ENCODE measurements at places on chromosomes 3 and 15.

DNA sequence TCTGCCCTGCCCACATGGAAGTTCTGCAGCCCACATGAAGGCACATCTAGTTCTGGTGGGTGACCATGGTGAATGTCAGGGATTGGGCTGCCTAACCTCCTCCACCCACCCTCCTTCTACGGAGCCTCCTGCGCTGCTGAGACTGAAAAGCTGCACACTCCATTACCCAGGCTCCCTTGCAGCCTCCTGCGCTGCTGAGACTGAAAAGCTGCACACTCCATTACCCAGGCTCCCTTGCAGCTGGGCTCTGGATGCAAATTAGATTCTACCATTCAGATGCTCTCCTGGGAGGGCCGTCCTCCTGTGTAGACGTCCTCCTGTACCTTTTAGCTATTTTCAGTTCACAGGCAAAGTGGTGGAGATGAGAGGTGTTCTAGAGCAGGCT is 32.1 kb downstream of the POMGNT2 start:
- DNase-seq: no peak

DNA sequence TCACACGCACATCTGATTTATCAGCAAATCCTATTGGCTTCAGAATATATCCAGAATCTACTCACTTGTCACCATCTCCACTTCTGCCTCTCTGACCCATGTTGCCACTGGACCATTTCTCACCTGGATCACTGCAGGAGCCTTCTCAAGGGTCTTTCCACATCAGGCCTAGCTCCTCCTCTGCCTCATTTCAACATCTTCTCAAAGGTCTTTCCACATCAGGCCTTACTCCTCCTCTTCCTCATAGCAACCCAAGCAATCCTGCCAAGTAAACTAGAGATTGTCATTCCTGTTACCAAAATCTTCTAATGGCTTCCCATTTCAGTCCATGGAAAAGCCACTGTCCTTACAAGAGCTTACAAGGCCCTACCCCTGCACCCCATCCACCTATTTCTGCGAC is 18.0 kb upstream of the DUT start:
- DNase-seq: no peak

GRCh38 chr3:81198756-81199155 is 562.7 kb downstream of the GBE1 start:
- no peak for DNase-seq

DNA sequence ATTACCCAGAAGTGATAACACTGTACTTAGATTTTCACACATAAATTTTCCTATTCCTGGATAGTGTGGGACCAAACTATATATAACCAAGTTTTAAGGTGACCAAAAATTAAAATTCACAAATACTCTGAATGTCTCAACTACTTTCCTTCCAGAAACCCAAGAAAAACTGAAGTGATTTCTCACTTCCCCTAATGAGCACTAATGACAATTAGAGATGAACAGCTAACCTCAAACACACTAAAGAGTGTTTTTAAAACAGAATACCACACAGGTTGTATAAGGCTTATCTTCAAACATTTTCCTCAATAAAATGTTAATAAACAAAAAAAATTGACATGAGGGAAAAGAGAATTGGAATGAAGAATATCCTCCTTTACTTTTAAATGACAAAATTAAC is 188.2 kb downstream of the ZBTB20 start:
- no peak for DNase-seq

DNA sequence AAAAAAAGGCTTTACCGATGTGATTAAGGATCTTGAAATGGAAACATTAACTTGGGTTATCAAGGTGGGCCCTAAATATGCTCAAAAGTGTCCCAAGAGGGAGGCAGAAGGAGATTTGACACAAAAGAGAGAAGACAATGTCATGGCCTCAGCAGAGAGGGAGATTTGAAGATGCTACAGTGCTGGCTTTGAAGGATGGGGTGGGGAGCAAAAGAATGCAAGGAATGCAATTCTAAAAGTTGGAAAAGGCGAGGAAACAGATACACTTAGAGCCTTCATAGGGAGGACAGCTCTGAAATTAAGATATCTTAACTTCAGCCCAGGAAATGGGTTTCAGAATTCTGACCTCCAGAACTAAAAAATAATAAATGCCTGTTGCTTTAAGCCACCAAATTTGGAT is 314.5 kb upstream of the CCDC54 start:
- DNase-seq: no peak

GRCh38 chr3:191303596-191303995 is 25.6 kb upstream of the CCDC50 start:
- no peak for DNase-seq

- no peak for DNase-seq
Measured at GRCh38 chr3:109702252-109702651, 364.9 kb upstream of the DPPA4 start.

GRCh38 chr15:67801926-67802914 is 23.1 kb upstream of the SKOR1 start:
- DNase-seq: no peak
